Activated T-cell treated with anti-CD3 and anti-CD28 coated beads, Interleukin-2, amount 50 U/mL, for 72 hours (primary cell): ENCODE measurements at places on chromosomes 3 and 15.
A peak's percentile ranks its signal among the peaks of the same experiment; 100 is the strongest.

- no peak for DNase-seq
Measured at GRCh38 chr3:114436182-114436581, 142.4 kb downstream of the TIGIT start.

- no peak for DNase-seq
Measured at GRCh38 chr3:189292667-189293484, 121.1 kb downstream of the TPRG1 start.

DNA sequence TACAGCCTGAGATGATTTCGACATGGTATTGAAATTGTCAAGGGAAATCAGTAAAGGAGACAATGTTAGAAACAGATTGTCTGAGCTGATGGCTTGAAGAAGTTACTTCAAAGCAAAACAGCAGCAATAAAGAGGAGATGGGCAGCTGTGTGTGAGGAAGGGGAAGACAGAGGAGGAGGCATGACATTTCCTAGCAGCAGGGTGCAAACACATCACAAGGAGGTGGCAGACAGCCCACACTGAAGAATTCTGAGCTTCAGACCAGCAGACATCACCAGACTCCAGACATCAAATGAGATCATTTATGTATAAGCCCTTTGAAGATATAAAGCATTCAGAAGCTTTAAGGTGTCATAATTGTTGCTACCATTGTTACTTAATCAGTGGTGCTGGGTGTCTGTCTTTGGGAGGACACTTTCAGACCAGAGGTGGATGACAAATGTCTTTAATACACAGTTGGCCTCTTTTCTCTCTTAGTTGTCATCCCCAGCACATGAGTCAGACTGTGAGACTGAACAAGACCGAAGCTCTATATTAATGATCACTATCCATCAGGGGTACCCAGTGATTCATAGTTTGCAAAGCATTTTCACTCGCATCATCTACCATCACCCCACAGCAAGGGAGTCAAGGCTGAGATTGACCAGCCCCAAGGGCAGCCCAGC is 203.9 kb downstream of the MINAR1 start:
- DNase-seq: no peak

- no peak for DNase-seq
Measured at GRCh38 chr15:84880007-84880406, 4.5 kb upstream of the SLC28A1 start.

- DNase-seq: no peak
Measured at GRCh38 chr15:100461049-100461448, 67.7 kb downstream of the CERS3 start.

GRCh38 chr3:62872318-62872717 is 2.9 kb downstream of the CADPS start:
- no peak for DNase-seq

DNA sequence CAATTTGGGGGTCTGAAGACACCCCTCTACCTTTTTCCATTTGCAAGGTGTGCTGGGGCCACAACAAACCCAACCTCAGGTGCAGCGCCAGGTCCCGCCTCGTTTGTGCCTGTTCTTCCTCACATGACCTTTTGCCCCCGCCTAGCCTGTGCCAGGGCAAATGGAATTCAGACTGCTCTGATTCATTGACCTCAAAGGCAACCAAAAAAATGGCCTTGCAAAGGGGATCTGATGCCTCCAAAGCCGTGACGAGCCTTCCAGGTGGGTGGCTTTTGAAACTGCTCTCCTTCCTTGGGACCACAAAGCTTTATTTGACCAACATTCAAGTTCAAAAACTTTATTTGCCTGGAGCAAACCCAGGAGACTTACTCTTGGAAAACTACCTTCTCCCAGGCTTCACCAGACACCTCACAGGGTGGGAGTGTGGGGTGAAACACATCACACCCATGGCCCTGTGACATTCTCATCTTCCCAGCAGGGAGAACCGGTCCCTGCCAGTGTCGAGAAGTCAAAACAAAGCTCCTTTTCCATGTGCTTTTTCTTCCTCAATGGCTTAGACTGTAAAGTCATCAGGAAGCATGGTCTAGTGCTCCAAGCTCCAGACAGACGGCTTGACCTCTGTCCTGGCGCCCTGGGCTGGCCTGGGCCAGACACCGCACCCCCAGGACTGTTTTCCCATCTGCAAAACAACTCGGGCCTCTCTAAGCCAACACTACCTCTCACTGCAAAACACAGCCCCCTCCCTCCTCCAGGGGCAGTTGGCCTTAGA is 103.9 kb upstream of the HES1 start:
- DNase-seq: no peak

- DNase-seq: no peak
Measured at GRCh38 chr3:195004512-195005250, 266.3 kb downstream of the XXYLT1 start.

- peak; percentile 66 for DNase-seq
Measured at GRCh38 chr15:89971592-89971997, 29.5 kb upstream of the ZNF710 start.

DNA sequence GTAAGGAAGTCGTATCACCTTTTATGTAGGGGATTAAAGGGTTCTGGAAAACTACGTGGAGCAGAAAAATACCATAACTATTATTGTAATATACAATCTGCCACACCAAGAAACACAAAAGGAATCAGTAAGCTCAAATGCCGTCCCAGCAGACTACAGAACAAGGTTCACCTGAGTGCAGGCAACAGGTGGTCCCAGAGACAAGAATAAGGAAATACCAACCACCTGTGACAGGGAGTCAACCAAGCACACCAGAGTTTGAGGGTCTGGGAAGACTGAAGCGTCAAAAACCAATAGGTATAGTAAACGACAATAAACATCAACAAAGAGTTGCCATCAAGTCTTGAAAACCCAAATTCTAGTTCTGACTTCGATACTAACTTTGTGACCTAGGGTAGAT is 12.1 kb downstream of the SLC24A5 start:
- no peak for DNase-seq

- no peak for DNase-seq
Measured at GRCh38 chr3:45940781-45941365, 2.4 kb upstream of the CXCR6 start.

DNA sequence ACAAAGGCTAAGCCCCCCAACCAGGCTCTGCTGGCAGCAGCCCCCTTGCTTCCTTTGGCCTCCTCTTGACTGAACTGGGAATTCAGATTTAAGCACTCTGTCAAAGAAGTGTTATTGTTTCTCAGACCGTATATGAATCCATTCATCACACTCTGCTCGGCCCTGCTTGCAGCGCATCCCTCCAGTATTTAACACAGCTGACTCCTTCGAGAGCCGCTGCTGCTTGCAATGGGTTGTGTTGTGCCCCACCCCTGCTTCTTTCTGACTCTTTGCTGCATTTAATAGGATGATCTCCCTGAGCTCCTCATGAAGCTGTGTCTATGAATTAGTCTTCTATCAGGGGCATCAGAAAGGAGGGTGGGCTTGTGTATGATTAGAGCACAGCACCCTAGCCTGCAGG is 31.2 kb downstream of the C3orf20 start:
- DNase-seq: no peak

- DNase-seq: no peak
Measured at GRCh38 chr3:11799791-11800190, 46.9 kb downstream of the TAMM41 start.

GRCh38 chr15:31305375-31305774 is 21.3 kb upstream of the KLF13 start:
- DNase-seq: no peak

DNA sequence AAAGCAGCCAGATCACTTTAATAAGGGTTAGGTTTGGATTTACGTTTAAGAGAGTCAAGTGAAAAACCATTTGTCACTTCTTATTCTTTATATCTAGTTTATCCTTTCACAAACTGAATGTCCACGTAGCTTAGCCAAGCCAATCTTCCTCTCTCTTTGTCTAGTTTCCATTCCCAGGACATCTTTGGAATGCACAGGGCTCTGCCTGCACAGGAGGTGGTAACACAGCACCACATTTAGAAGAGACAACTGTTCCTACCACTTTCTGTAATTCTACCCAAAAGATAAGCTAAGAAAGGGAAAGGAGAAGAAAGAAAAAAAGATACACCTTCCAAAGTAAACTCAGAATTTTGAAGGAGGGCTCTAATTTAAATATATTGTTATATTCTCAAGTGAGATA is 67.9 kb downstream of the IGSF11 start:
- no peak for DNase-seq

DNA sequence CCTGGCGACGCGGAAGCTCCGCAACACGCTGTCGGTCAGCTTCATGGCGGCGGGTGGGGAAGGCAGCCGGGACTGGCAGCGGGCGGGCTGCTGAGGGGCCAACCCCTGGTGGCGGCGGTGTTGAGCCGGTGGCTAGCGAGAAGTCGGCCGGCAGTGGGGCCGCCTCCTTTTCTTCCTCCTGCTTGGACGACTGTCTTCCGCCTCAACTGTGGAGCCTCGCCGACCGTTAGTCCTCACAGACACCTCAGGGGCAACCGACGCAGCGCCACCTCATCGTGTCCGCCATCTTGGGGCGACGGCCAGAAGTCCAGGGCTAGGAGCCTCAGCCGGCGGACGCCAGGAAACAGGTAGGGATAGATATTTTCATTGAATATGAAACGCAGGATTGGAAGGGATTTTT is 875.1 kb downstream of the NSUN3 start:
- DNase-seq: no peak

DNA sequence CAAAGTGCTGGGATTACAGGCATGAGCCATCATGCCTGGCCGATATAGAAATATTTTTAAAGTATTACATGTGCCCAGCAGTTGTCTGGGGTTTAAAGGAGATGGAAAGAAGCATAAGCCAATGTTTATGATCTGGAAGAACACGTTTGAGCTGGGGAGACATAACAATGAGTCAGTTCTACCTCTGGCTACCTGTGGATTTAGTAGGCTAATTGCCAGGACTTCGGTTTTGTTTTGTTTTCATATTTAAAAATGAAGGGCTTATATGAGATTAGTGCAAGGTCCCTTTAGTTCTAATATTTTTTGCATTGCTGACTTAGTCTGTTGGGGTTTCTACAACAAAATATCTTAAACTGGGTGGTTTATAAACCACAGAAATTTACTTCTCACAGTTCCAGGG is 22.9 kb upstream of the TNFSF10 start:
- DNase-seq: no peak

DNA sequence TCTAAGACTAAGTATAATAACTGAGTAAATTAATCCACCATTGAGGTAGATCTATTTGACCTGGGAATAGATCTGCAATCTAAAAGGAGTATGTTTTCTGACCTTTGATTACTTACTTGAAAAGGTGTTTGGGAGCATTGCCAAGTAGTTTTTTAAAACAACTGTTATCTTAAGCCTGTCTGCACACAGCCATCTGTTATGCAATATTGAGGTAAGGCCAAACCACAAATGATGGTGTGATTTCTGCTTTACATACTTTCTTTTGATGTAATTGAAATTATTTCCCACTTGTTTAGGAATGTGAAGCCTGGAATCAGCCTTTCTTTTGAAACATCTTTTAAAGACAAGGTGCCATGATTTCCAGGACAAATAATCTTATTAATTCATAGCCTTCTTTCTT is 274.0 kb downstream of the BBX start:
- no peak for DNase-seq

DNA sequence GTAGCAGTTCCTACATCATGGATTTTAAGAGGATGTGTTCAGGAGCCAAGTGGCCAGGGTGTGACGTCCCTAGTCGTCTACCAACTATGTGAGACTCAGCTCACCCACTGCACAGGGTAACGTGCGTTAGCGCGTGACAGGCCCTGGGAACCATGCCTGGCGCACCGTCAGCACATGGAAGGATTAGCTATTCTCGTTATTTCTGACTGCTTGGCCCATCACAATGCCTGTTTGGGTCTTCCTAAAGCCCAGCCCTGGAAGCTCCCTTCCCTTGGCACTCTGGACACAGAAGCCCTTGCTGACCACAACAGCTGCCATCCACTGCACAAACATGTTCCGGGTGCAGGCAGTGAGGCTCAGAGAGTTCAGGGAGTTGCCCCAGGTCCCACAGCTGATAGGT is 91.0 kb upstream of the RPL32 start:
- no peak for DNase-seq

DNA sequence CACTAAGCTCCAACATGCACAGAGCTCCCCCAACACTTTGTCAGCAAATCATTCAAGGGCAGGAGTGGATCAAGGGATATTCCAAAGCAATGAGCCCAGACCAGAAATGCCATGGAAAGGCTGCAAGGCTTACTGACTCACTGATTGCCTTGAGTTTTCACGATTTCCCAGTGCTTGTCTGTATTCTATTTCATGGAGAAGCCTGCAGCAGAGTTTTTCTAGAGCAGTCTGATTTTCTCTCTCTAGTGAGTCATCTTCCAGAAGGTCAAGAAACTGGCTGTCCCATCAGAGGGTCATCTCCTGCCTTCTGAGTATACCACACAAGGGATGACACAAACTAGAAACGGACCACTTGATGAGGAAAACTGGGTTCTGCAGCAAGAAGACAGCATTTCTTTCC is 16.5 kb downstream of the LMCD1 start:
- no peak for DNase-seq

DNA sequence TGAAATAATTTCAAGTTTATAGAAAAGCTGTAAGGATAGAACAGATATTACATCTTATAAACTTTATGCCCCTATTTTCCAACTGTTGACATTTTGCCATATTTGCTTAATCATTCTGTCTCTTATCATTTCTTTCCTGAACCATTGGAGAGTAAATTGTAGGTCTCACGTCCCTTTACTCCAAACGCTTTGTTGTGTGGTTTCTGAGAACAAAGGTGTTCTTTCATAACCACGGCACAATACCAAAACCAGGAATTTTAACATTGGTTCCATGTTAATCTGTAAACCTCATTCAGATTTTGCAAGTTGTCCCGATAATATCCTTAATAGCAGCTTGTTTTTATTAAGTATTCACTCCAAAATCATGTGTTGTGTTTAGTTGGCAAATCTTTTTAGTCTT is 134.8 kb downstream of the AKAP13 start:
- DNase-seq: no peak
